Activated CD8-positive, alpha-beta T cell treated with anti-CD3 and anti-CD28 coated beads for 36 hours (primary cell): ENCODE measurements at places on chromosomes 16 and 17. TPM values are rescaled to one million over a fixed set of nuclear protein-coding genes. Genes with fewer than 3 reads are reported as not detected.

DNA sequence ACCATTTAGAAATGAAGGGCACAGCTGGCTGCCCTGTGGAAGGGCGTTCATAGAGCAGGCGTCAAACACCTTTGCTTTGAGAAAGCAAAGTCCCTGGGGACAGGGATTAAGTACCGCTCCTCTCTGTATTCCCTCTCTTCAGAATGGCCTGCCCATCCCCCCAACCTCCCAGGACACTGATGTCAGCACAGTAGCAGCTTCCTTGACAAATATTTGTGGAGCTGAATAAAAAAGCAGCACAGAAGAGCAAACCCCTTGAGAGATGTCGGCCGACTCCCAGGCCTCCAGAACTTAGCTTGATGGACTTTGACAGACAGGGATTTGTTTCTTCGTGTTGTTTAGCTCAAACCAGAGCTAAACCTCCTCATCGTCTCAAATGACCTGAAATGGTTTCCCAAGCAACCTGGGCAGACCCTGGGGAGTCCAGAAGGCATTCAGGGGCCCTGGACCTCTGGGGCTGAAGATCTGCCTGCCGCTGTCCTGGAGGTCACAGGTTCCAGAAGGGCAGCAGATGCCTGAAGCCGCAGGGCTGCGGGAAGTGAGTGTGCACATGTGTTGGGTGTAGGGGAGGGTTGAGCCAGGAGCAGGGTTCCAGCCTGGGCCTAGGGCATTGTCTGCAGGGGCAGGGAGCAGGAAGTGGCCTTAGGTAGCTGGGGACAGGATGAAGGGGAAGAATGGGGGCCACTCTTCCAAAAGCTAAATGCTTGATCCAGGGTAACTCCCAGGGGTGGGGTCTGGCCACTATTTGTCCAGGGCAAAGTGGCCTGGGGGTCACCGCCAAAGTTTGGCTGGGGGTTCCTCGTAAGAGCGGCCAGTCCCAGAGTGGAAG, 42.3 kb upstream of the NKD1 start:
- no peaks in the 10 kb centered on the region for H3K36me3 ChIP-seq
- no peaks in the 10 kb centered on the region for H3K4me1 ChIP-seq
- DNase-seq = no peak
- no peak overlapping the region for H3K4me3 ChIP-seq

DNA sequence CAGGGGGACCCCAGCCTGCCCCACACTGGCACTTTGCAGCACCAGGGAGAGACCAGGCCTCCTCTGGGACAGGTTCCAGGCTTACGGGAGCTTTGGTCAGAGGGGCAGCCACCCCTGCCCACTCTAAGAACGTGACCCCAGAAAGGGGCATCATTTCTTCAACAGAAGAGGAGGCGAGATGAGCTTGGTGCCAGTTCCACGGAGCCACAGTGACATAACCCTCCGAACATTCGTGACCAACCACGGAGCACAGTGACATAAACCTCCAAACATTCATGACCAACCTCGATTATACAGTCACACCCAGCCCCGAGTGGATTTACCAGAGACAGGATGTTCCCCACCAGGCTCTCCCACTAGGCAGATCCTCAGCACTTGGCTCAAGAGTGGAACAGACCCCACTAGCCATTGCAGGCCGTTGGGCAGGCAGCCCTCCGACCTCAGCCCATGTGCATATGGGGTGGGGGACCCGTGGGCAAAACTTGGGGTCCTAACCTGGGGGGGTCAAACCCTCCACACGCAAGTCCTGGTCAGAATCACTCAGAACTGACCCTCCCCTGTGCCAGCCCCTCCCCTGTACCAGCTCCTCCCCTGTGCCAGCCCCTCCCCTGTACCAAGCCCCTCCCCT, 112.9 kb downstream of the METRNL start:
- H3K4me3 ChIP-seq = no peak overlapping the region
- H3K4me1 ChIP-seq = peaks cover 19% of the 10 kb centered on the region
- H3K27me3 ChIP-seq = no peaks in the 10 kb centered on the region
- DNase-seq = no peak
- H3K27ac ChIP-seq = no peak overlapping the region

GRCh38 chr16:11100239-11100750, 155.7 kb downstream of the SOCS1 start:
- H3K27me3 ChIP-seq = no peaks in the 10 kb centered on the region
- peaks cover 18% of the 10 kb centered on the region for H3K36me3 ChIP-seq
- no peak overlapping the region for H3K4me3 ChIP-seq
- H3K4me1 ChIP-seq = peaks cover 65% of the 10 kb centered on the region
- DNase-seq = peak; percentile 81
- peak overlapping the region; percentile 84 for H3K27ac ChIP-seq

DNA sequence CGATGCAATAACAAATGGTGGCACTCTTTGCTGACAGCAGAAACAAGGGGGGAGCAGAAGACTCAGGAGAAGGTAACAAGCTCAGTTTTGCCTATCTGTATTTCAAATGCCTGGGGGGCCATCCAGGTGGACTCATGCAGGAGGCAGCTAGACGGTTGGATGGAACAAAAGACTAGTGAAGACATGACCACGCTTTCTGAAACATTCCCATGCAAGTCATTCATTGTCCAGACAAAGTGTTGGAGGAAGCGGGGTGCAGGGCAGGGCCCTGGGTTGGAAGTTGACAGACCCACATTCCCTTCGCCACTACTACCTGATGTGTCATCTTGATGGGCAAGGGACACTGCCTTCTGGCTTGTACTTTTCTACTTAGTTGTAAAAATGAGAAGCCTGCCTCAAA, 29.8 kb upstream of the CRYBA1 start:
- peaks cover 4% of the 10 kb centered on the region for H3K4me1 ChIP-seq
- H3K27ac ChIP-seq = no peak overlapping the region
- no peak for DNase-seq
- no peak overlapping the region for H3K4me3 ChIP-seq

- H3K27ac ChIP-seq = no peak overlapping the region
- DNase-seq = no peak
- peaks cover 27% of the 10 kb centered on the region for H3K27me3 ChIP-seq
- H3K4me3 ChIP-seq = no peak overlapping the region
- no peaks in the 10 kb centered on the region for H3K36me3 ChIP-seq
Measured at GRCh38 chr17:62929320-62929719, 36.7 kb upstream of the TANC2 start.

DNA sequence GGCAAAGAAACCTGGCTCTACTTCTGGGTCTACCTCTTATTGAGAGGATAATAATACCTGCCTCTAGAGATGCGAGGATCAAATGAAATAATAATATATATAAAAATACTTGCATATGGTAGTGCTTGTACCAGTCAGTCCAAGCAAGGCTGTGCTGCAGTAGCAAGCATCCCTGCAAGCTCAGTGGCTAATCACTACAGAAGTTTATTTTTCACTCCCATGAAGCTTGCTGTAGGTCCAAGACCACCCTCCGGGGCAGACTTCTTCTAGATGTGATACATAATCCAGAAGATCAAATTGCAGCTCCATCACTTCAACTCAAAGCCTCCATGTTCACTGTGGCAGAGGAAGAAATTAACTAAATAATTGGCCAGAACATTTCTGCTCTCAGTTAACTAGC, 48.9 kb upstream of the NKD1 start:
- H3K4me1 ChIP-seq = no peaks in the 10 kb centered on the region
- no peak overlapping the region for H3K27ac ChIP-seq
- no peaks in the 10 kb centered on the region for H3K27me3 ChIP-seq
- H3K36me3 ChIP-seq = no peaks in the 10 kb centered on the region
- H3K4me3 ChIP-seq = no peak overlapping the region

- H3K36me3 ChIP-seq = no peaks in the 10 kb centered on the region
- no peaks in the 10 kb centered on the region for H3K4me1 ChIP-seq
- DNase-seq = no peak
- no peak overlapping the region for H3K27ac ChIP-seq
Measured at GRCh38 chr16:49452578-49452977, 79.0 kb downstream of the C16orf78 start.

DNA sequence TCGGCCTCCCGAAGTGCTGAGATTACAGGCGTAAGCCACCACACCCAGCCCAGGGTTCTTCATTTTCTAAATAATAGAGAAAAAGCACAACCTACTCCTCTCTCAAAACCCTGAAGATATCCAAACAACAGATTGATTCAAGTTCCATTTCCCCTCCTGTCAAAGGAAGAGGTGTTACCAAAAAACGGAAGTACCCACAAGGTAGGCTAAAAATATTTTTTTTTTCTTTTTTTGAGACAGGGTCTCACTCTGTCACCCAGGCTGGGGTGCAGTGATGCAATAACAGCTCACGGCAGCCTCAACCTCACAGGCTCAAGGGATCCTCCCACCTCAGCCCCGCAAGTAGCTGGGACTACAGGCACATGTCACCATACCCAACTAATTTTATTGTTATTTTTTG, 18.9 kb downstream of the UTP6 start:
- H3K4me3 ChIP-seq = no peak overlapping the region
- H3K27ac ChIP-seq = peak overlapping the region; percentile 25
- DNase-seq = no peak
- peaks cover 61% of the 10 kb centered on the region for H3K36me3 ChIP-seq
- H3K4me1 ChIP-seq = peaks cover 25% of the 10 kb centered on the region
- no peaks in the 10 kb centered on the region for H3K27me3 ChIP-seq

GRCh38 chr17:16013943-16014407, 14.4 kb downstream of the TTC19 start:
- H3K27me3 ChIP-seq = no peaks in the 10 kb centered on the region
- no peak overlapping the region for H3K4me3 ChIP-seq
- peaks cover 13% of the 10 kb centered on the region for H3K4me1 ChIP-seq

DNA sequence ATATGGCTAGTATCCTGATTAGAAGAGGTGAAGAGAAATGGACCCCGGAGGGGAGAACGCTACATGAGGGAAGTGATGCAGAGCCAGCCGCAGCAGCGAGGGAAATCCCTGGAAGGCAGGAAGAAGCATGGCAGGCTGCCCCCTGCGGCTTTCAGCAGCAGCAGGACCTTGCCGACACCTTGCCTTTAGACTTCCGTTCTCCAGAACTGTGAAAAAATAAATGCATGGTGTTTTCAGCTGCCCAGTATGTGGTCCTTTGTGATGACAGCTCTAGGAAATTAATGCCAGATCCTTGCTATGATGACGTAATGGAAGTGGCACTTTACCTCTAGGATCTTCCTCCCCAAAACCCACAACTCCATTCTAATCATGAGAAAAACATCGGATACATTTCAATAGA, 9.7 kb upstream of the ZFP1 start:
- H3K36me3 ChIP-seq = no peaks in the 10 kb centered on the region
- peaks cover 8% of the 10 kb centered on the region for H3K4me1 ChIP-seq
- peak; percentile 29 for DNase-seq
- no peak overlapping the region for H3K27ac ChIP-seq
- H3K4me3 ChIP-seq = no peak overlapping the region

The TIMM22 gene
- total RNA-seq = 10.2 TPM

- no peaks in the 10 kb centered on the region for H3K36me3 ChIP-seq
- no peaks in the 10 kb centered on the region for H3K4me1 ChIP-seq
- H3K4me3 ChIP-seq = no peak overlapping the region
- H3K27ac ChIP-seq = no peak overlapping the region
- H3K27me3 ChIP-seq = no peaks in the 10 kb centered on the region
- no peak for DNase-seq
Measured at GRCh38 chr17:72182371-72182873, 61.6 kb downstream of the SOX9 start.

DNA sequence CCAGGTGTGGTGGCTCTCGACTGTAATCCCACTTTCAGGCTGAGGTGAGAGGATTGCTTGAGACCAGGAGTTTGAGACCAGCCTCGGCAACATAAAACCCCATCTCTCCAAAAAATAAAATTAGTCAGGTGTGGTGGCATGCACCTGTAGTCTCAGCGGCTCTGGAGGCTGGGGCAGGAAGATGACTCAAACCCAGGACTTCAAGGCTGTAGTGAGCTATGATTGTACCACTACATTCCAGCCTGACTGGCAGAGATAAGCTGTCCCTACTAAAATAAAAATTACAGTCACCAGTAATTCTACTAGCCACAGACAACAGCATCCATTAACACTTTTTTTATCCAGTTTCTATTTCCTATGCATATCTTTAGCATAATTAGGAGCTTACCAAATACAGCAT, 176.3 kb downstream of the CPPED1 start:
- H3K27ac ChIP-seq = no peak overlapping the region
- no peak for DNase-seq
- no peaks in the 10 kb centered on the region for H3K36me3 ChIP-seq
- no peak overlapping the region for H3K4me3 ChIP-seq
- peaks cover 3% of the 10 kb centered on the region for H3K27me3 ChIP-seq

- no peak overlapping the region for H3K4me3 ChIP-seq
- peak; percentile 92 for DNase-seq
- H3K4me1 ChIP-seq = peaks cover 11% of the 10 kb centered on the region
Measured at GRCh38 chr17:4658478-4659305, 17.2 kb upstream of the ALOX15 start.

The GRB7 gene
- total RNA-seq = 1.2 TPM

- H3K36me3 ChIP-seq = no peaks in the 10 kb centered on the region
- H3K4me1 ChIP-seq = no peaks in the 10 kb centered on the region
- no peak overlapping the region for H3K4me3 ChIP-seq
Measured at GRCh38 chr16:12976936-12977335, 75.5 kb downstream of the SHISA9 start.

DNA sequence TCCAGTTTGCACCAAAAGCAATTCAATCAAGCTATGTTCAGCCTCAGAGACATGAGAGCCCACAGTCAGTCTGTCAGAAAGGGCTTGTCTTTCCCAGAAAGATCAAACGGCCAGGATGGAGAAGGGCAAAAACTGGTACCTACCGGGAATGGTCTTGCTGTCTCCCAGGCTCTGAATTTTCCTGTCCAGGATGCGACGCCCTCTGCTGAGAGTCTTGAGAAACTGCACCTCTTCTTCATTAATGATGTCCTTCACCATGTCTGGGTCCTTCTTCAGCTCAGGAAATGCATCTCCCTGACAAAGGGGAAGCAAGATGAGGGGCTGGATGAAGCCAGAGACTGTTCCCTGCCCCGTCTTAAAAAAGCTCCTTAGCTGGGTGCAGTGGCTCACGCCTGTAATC, 15.8 kb upstream of the EXOSC6 start:
- peaks cover 64% of the 10 kb centered on the region for H3K36me3 ChIP-seq
- no peak overlapping the region for H3K4me3 ChIP-seq
- H3K27me3 ChIP-seq = no peaks in the 10 kb centered on the region
- no peak for DNase-seq

- H3K4me3 ChIP-seq = no peak overlapping the region
- H3K4me1 ChIP-seq = peaks cover 9% of the 10 kb centered on the region
- no peak overlapping the region for H3K27ac ChIP-seq
- no peaks in the 10 kb centered on the region for H3K36me3 ChIP-seq
- peaks cover 30% of the 10 kb centered on the region for H3K27me3 ChIP-seq
Measured at GRCh38 chr16:89001117-89002027, 24.4 kb upstream of the CBFA2T3 start.
